Cerebellum (tissue), 4 donors: ENCODE measurements at places on chromosomes 11 and 22. TPM values are rescaled to one million over a fixed set of nuclear protein-coding genes. Genes with fewer than 3 reads are reported as not detected.

DNA sequence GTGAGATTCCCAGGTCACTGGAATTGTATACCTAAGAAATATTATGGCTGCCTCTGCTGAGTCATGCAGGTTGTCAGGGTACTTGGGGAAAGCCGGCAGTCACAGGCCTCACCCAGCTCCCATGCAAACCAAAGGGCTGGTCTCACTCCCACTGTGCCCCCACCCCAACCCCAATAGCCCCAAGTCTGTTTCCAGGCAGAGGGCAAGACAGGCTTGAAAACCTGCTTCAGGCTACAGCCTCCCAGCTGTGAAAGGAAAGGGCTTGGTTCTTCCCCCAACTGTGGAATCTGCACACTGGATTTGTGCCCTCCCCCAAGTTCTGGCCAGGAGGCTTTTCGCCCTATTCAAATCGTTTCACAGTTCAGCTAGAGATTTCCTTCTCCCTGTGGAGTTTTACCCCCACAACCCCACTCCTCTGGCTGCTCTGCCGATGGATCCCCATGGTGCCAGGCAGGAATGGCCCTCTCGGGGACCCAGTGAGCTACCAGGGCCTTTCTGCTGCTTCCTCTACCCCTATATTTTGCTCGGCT, 37.0 kb upstream of the ABTB2 start:
- no peak for DNase-seq

GRCh38 chr11:16902182-16902581, 112.0 kb downstream of the PLEKHA7 start:
- no peak for DNase-seq

GRCh38 chr22:44002324-44002723, 21.8 kb upstream of the PARVB start:
- no peak for DNase-seq

The RIMBP3B gene
- 0.27 TPM for total RNA-seq
